Cardiac muscle cell (in vitro differentiated cells and primary cell): ENCODE measurements at places on chromosomes 6 and 20. TPM values are rescaled to one million over a fixed set of nuclear protein-coding genes. Genes with fewer than 3 reads are reported as not detected.

DNA sequence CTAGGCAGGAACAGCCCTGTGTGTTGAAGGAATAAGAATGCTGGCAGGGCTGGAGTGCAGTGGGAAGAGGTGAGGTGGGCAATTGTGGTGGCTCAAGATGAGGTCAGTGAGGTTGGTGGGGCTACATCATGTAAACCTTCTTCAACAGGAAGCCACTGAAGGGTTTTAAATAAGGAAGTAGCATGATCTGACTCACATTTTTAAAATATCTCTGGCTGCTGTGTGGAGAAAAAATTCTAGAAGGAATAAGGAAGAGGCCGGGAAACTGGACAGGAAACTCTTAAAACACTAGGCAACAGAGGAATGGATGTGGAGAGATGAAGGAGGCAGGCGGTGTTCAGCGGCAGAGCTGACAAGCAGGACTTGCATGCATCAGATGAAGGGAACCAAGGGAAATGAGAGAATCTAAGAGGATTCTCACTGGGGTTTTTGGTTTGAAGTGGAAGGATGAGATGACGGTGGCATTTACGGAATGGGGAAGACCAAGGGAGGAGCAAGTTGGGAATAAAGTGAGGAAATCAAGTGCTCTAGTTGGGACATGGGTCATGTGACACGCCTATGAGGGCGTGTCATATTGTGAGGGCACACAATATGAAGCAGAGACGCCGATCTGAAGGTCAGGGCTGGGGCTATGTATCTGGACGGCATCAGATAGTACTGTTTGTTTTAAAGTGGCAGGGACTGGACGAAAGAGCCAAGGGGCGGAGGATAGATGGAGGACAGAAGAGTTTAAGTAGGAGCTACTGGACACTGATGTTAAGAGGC is 18.2 kb downstream of the TMEM242 start:
- DNase-seq: peak; percentile 35

- no peak for DNase-seq
These were observed 50.6 kb upstream of the NELFCD start for GRCh38 chr20:58930496-58930895.

The HDGFL1 gene
- not detected in 2 replicates for total RNA-seq

- DNase-seq: no peak
These were observed 102.4 kb downstream of the TNFRSF21 start for GRCh38 chr6:47207261-47207660.

The IMPG1 gene
- total RNA-seq: 0.71 and 0.74 TPM in 2 replicates

DNA sequence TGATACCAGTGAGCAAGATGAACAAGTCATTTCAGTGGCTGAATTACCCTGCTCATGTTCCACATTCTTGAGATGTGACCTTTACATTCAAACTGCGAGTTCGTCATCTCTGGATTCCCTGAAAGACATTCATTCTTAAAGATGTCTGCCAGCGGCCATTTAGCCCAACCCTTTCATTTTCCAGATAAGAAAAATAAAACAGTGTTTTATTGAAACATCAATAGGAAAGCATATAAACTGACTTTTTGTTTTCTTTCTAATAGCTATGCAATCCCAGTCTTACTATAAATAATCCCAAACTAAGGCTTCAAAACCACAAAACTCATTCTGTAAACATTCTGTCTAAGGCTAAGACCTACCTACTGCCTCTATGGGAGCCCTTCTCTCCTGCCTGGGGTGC is 134.0 kb downstream of the SAMD5 start:
- DNase-seq: no peak

The FBXO30 gene
- total RNA-seq: 5.9 and 9.0 TPM in 2 replicates

- no peak for DNase-seq
These were observed 50.7 kb downstream of the TRERF1 start for GRCh38 chr6:42400886-42401612.

DNA sequence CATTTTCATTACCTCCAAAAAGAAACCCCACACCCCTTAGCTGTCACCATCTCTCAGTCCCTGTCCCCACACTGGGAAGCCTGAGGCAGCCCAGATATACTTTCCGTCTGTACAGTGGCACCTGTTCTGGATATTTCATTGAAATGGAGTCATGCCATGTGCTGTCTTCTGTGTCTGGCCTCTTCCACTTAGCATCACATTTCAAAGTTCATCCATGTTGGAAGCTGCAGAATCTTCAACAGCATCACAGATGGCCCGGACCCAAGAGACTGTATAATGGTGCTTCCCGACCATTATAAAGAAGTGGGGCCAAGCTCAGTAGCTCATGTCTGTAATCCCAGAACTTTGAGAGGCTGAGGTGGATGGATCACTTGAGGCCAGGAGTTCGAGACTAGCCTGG is 58.4 kb downstream of the DLGAP4 start:
- DNase-seq: no peak

- no peak for DNase-seq
These were observed 138.6 kb downstream of the BCKDHB start for GRCh38 chr6:80245043-80245442.

DNA sequence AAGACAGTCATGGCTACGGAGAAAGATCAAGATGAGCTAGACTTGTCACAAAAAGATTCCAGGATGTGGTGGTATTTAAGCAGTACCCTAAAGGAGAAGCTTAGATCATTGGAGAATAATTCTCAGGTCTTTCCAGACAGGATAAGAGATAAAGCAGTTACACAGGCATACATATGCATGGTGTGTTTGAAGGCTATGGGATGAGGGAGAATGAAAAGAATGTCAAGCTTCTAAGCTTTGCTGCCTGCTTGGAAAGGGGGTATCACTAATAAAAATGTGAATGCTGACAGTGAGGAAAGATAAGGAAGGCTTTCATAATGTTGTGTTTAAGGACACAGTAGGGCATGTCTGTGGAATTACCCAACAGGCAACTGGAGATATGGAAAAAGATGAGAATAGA is 28.1 kb downstream of the RWDD2A start:
- DNase-seq: no peak

- DNase-seq: no peak
These were observed 122.0 kb upstream of the HDAC2 start for GRCh38 chr6:114092943-114093342.

- DNase-seq: no peak
These were observed 10.8 kb downstream of the KLHL31 start for GRCh38 chr6:53654745-53655240.

DNA sequence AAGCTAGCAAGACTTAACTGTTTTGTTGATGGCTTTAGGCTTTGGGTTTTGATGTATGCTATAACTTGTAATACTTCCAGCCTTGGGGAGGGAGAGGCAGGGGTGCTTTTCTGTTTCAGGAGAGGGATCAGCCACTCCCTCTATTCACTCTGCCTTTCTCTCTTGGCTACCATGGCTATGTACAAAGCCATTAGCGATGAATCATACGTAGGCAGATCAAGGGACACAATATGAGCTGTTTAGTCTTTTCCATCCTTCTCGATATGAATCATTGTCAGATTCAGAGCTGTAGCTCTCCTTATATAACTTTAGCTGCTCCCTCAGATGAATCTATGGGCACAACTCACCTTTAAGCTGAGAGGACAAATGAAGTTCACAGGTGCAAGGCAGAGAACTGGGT is 230.6 kb downstream of the TSHZ2 start:
- no peak for DNase-seq

GRCh38 chr6:43930440-43931154 is 160.6 kb downstream of the VEGFA start:
- DNase-seq: no peak

DNA sequence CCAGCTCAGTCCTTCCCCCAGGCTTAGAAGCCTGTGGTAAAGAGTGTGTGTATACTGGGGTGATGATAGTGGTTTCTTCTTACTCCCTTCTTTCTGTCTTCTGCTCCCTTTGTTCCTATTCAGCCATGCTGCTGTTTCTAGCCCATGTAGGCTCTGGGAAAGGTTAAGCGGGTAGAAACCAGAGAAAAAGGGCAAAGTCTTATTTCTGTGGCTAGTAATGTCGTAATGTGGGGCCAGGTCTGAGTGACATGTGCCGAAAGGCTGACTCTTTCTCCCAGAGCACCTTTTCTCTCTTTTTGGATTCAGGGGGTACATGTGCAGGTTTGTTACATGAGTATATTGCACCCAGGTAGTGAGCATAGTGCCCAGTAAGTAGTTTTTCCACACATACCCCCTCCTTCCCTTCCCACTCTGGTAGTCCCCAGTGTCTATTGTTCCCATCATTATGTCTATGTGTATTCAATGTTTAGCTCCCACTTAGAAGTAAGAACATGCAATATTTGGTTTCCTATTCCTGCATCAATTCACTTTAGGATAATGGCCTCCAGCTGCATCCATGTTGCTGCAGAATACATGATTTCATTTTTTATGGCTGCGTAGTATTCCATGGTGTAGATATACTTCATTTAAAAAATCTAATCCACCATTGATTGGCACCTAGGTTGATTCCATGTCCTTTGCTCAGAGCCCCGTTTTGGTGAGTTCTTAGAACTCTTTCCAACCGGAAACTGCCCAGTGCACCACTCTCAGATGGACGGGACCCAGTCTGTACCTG is 74.3 kb downstream of the EFHC1 start:
- DNase-seq: no peak

GRCh38 chr6:10831609-10832008 is 6.7 kb downstream of the MAK start:
- DNase-seq: no peak

The FOXF2 gene
- 0.09 TPM in 1 of 2 replicates, not detected in the other for total RNA-seq

GRCh38 chr20:61355585-61355984 is 103.5 kb downstream of the CDH4 start:
- no peak for DNase-seq

- DNase-seq: no peak
These were observed 8.2 kb upstream of the CCDC167 start for GRCh38 chr6:37507690-37508421.

The ANKRD6 gene
- 13.7 and 21.5 TPM in 2 replicates for total RNA-seq

GRCh38 chr6:166744223-166745134 is 117.4 kb upstream of the RPS6KA2 start:
- no peak for DNase-seq

DNA sequence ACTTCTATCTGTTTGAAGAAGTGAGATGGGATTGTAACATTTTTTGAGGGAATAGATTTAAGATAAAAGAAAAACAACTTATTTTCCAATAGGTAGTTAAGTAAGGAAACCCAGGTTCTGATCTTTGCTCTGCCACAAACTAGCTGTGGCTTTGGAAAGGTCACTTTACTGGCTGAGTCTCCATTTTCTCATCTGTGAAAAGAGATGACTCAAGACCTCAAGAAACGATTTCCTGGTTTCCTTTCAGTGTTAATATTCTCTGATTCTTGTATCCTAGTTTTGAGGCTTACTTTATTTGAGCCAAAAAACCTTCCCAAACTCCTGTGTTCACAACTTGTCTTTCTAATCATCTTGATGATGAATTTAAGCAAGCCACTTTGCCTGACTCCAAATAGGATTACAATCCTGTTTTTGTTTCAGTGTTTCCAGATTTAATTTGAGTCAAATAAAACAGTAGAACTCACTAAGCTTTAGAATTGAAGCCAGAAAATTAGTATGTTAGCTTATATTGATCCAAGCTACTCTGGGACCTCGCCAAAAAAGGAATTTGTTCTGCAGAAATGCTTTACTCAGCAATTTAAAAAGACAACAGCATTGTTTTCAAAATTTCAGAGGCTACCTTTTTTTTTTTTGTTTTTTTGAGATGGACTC is 51.1 kb downstream of the ENPP1 start:
- no peak for DNase-seq

DNA sequence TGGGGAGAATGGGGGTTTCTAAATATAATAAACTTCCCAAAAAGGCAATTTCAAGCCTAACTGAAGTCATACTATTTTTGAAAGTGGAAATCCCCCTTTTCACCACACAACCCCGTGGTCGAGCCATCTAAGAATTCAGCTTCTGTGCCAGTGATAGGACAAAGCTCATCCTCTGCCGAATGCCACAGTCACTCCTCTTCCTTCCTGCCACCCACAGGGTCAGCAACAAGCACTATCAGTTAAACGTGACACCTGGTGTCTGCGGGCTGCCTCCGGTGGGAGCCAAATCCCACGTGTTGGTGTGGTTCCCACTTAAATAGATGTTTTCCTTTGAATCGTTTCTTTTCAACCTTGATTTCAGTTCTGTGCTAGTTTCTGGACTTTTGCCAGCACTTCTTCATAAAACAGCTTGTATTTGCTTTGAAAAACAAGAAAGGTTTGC is 60.7 kb downstream of the TNFAIP3 start:
- DNase-seq: no peak

GRCh38 chr20:23666189-23666588 is 22.6 kb downstream of the CST4 start:
- no peak for DNase-seq

GRCh38 chr6:26392932-26393636 is 9.0 kb upstream of the BTN3A1 start:
- DNase-seq: peak; percentile 69

DNA sequence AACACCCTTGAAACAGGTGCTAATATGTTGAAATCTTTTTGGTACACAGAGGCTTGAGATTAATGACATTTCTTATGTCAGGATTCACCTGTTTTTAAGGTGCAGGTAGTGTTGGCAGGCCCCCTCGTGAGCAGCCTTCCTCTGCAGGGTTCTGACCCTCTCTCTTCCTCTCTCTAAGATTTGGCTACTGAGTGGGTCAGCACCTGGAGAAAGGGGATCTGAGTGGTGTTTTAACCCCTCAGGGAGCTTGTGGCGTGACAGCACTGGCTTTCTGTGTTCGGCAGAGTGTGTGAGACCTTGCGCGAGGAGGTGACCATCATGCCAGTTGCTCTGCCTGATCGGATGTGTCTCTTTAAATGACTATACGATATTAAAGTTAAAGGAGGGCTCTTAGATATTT is 37.1 kb downstream of the HIVEP1 start:
- no peak for DNase-seq

GRCh38 chr6:145468534-145468933 is 266.8 kb downstream of the EPM2A start:
- no peak for DNase-seq

GRCh38 chr20:3729378-3729777 is 3.1 kb upstream of the HSPA12B start:
- no peak for DNase-seq

The ARMC12 gene
- 0.56 and 4.1 TPM in 2 replicates for total RNA-seq

The FAM184A gene
- total RNA-seq: 4.2 and 13.7 TPM in 2 replicates

GRCh38 chr20:38290829-38291814 is 12.8 kb upstream of the BPI start:
- DNase-seq: peak; percentile 88

The EDN1 gene
- total RNA-seq: 0.32 and 0.86 TPM in 2 replicates

GRCh38 chr6:2758980-2759379 is 6.2 kb upstream of the WRNIP1 start:
- DNase-seq: no peak

GRCh38 chr6:12314751-12315150 is 24.6 kb downstream of the EDN1 start:
- no peak for DNase-seq

DNA sequence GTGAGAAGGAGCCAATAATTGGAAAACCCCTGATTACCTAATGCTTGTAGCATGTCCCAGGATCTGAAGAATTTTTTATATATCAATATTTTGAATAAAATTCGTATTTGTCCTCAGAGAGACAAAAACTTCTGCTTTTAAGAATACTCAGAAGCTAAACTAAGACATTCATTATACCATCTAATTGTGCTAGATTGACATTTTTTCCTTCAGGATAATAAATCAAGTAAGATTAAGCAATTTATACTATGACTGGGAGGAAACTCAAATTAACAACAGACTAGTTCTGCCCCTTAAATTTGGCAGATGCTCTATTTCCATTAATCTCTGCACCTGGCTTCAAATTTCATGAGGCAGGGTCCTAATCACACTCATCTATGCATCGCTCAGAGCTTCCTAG is 291.4 kb downstream of the PLCB1 start:
- DNase-seq: no peak
